ENCODE measurements at places on chromosomes 13 and 19.

- no peak for DNase-seq
Observed at GRCh38 chr19:2560369-2560768, 84.4 kb downstream of the GADD45B start.

- DNase-seq = no peak
Observed at GRCh38 chr13:50366488-50367174, 351.4 kb downstream of the KCNRG start.

DNA sequence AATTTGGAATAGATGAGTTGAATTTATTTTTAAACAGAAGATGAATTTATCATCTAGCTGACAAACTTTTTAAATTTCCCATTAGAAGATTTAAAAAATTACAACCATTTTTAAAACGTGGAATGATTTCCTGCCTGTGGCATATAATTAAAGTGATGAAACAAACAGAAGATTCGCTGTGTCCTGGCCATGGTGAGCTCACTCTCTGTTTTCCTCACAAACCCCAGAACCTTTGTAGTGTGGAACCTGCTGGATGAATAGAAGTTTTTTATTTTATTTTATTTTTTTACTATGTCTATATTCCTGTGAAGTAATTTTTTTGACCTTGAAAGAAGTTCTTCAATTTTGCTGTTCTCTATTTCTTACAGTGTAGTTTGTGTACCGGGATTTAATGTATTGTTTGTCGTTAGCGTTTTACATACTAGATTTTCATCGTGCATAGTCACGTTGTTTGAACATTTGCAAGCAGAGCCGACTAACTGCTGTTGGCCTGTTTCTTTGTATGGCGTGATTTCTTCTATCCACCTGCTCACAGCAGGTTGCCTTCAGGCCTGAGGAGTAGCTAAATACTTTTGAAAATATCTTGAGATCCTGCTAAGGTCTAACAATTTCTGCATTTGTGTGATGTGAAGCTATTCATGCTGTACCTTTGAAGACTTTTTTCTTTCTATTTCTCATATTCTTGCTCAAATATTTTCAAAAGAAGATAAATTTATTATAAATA is 149.2 kb downstream of the GGACT start:
- DNase-seq = no peak

GRCh38 chr19:50573741-50574461 is 5.7 kb upstream of the LRRC4B start:
- no peak for DNase-seq

- DNase-seq = no peak
Observed at GRCh38 chr19:56301886-56302620, 12.6 kb downstream of the ZSCAN5A start.

GRCh38 chr19:31354799-31355664 is 5.8 kb upstream of the TSHZ3 start:
- no peak for DNase-seq

DNA sequence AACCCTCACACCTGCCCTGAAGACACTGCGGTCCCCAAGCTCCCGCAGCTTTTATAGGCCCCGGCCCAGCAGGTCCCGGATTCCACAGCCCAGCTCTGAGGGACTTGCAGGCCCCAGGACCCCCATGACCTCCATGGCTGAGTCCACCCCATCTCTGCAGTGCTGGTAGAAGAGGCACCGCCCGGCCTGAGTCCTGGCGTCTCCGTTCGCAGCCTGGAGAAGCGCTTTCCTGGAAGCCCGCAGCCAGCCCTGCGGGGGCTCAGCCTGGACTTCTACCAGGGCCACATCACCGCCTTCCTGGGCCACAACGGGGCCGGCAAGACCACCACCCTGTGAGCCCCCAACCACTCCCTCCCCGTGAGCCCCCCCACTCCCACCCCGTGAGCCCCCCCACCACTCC is 9.2 kb downstream of the ABCA7 start:
- no peak for DNase-seq

DNA sequence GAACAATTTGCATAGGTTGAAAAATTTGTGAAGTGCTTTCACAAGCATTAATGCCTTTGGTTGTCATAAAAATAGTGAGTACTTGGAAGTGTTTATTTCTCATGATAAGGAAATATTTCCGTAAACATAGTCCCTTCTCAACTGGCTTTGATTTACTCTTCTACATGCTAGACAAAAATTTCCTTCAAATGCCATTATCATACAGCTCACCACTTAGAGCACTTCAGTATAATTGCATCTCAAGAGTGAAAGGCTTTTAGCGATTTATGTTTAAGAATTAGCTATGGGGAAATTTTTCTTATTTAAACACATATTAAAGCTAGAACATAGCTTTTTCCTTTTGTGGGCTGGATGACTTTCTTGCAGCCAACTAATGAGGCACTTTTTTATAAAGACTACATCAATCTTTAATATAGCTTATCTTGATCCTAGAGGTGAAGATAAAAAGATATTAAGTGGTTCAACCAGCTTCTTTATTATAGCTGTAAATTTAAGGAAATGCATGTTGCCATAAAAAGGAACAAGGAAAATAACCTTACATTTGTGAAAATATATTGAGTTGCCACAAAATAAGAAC is 656.8 kb downstream of the SLITRK6 start:
- no peak for DNase-seq

DNA sequence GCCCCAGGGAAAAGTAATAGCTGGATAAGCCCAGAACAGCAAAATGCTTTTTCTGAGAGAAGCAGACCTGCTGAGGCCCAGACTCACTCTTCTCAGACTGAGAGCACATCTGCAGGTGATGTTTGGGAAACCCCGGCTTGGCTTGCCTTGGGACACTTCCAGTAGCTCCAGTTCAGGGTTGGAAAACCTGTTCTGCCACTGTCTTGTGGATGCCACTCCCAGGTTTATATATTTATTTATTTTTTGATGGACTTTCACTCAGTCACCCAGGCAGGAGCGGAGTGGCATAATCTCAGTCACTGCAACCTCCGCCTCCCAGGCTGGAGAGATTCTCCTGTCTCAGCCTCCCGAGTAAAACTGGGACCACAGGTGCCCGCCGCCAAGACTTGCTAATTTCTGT is 8.0 kb upstream of the SMARCA4 start:
- no peak for DNase-seq

GRCh38 chr13:95122063-95122462 is 179.2 kb downstream of the ABCC4 start:
- no peak for DNase-seq

GRCh38 chr13:110540871-110541525 is 20.5 kb downstream of the RAB20 start:
- no peak for DNase-seq
